Activated CD8-positive, alpha-beta T cell treated with anti-CD3 and anti-CD28 coated beads for 36 hours (primary cell): ENCODE measurements at places on chromosomes 6 and 20. TPM values are rescaled to one million over a fixed set of nuclear protein-coding genes. Genes with fewer than 3 reads are reported as not detected.

DNA sequence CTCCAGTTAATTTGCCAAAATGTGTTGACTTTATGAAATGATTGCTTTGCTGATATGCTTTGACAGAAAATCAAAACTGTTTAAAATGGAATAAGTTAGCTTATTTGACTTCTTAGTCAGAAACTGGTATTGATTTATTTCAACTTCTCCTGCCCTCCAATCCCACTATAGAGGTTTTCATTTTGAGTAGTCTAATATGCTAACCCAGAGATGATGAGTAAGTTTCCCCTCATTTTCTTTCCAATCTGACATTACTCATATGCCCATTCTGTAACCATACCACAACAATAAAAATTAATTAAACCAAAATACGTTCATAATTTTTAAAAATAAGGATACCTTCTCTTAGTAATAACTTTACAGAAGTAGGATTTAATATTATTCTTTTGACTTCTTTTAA lies 78.8 kb downstream of the COL19A1 start:
- no peak for DNase-seq

GRCh38 chr20:11799281-11799684 lies 118.4 kb upstream of the BTBD3 start:
- no peak for DNase-seq

DNA sequence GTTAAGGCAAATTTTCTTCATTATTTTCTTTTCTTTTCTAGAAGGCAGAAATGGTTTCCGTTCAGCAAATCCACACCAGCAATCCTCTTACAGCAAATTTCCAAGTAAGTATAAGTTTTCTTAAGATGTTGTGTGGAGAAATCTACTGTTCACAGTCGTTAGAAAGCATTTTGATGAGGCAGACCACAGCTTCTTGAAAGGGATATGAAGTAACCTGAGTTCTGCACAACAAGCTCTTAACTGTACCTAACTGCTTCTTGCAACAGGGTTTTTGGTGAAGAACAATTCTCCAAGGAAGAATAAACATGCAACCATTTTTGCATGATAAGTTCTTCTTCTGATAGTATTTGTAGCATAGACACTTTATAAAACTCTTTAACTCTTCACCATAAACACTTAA lies 45.3 kb upstream of the STXBP5 start:
- no peak for DNase-seq

GRCh38 chr6:112416866-112417265 lies 69.7 kb downstream of the RFPL4B start:
- DNase-seq: no peak

GRCh38 chr20:10639077-10639736 lies 34.6 kb downstream of the JAG1 start:
- no peak for DNase-seq

Gene ALDH5A1
- 20.7 TPM for total RNA-seq

Gene KLHDC3
- total RNA-seq: 64.0 TPM

Gene SERPINB1
- 60.0 TPM for total RNA-seq
